ENCODE measurements at places on chromosomes 5 and 9.

GRCh38 chr9:13013991-13014883, 239.4 kb downstream of the LURAP1L start:
- no peak for DNase-seq

DNA sequence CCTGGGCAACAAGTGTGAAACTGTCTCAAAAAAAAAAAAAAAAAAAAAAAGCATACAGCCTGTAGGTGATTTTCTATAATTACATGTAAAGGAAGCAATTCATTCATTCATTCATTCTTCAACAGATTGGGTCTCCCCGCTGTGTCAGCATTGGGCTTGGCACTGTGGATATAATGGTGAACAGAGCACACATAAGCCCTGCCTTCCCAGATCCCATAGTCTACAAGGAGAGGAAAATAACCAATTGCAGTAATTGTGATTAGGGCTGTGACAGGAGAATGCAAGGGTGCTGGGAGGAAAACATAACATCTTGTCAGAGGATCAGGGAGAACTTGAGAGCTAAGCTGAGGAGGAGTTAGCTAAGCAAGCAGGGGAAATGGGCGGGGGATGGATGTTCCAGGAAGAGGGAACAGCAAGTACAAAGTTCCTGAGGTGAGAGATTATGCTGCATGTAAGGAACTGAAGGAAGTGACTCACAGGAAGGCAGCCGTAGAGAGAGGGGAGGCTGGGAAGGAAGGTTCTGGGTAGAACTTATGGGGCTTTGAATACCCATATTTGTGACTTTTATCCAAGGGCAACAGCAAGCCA, 24.0 kb upstream of the KLF9 start:
- no peak for DNase-seq

GRCh38 chr9:124208571-124208970, 49.2 kb upstream of the NEK6 start:
- no peak for DNase-seq

DNA sequence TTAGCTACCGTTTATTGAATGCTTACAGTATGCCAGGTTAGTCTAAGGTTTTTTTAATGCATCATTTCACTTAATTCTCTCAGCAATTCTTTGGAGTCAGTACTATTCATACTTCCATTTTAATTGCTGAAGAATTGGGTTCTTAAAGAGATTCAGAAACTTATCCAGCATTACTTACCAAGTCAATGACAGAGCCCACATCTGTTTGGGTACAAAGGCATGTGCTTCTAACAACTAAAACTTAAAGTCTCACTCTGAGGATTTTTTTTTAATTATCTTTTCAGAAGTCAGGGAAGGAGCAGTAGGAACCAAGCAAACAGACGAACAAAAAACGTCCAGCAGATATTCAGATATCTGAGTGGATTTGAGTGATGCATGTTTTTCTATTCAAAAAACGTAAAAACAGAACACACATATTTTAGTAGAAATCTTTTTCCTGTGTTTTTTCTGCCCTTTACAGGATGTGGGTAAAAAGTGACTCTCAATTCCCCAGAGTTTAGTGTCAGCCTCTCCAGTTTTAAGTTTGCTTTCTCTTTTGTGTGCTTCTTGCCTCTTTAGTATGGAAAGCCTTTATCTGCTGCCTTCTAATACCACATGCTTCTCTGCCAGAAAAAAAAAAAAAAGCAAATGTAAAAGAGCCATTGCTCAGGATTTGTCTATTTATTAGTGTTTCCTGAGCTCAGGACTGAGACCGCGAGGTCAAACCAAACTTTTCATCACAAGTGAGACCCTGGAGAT, 118.0 kb downstream of the PRKACG start:
- no peak for DNase-seq

- DNase-seq = no peak
Observed at GRCh38 chr5:176934309-176934930, 35.3 kb upstream of the HK3 start.

- no peak for DNase-seq
Observed at GRCh38 chr5:113255579-113256386, 179.0 kb downstream of the TSSK1B start.

DNA sequence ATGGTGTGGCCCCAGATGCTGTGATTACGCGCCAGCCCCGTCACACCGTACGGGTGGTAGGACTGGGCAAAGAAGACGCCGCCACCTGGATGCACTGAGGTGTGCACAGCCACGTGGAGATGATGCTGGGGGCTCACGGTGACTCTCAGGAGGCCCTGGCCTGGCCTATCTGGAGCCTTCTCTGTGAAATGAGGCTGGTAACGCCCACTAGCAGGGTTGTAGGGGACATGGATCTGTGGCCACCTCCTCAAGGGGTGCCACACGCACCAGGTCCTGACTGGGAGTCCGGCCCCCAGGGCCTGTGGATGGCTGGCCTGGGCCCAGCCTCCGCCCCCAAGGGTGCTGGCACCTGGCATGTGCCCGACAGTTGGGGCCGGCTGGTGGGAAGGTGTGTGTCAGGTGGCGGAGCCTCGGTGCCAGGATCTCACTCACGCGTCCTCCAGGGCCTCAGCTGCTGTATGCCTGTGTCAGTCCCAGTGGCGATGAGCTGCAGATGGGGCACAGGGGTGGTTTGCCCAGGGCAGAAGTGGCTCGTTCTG, 32.4 kb downstream of the NEK6 start:
- no peak for DNase-seq
